Fibroblast of lung (primary cell): ENCODE measurements at places on chromosomes 16 and 17. TPM values are rescaled to one million over a fixed set of nuclear protein-coding genes. Genes with fewer than 3 reads are reported as not detected.

Gene CBFA2T3
- total RNA-seq: under 0.01 TPM in 2 replicates

DNA sequence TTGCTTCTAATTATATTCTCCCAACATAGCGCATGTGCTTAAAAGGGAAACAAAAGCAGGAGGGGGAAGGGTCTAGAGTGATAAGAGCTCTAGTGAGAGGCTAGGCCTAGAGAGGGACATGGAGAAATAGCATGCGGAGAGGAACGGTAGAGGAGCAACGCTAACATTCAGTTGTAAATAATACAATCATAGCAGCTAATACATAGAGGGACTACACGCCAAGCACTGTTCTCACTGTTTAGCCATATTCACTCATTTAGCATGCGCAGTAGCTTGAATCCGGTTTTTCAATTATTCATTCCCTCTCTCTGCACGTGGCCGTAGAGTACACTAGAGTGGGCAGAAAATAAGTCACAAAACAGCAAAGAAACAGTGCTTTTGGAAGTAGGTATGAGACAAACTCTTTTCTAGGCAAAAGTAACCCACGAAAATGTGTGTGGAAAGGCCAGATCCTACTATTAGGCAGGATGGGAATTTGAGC is 1.7 kb upstream of the ALOX12 start:
- H3K4me3 ChIP-seq: no peak overlapping the region
- no peaks in the 10 kb centered on the region for H3K4me1 ChIP-seq
- peaks cover 5% of the 10 kb centered on the region for H3K36me3 ChIP-seq
- no peak overlapping the region for H3K27ac ChIP-seq

GRCh38 chr16:1973461-1974156 is 1.8 kb downstream of the TBL3 start:
- no peak for DNase-seq
- H3K27ac ChIP-seq: no peak overlapping the region
- H3K4me3 ChIP-seq: no peak overlapping the region
- no peaks in the 10 kb centered on the region for H3K27me3 ChIP-seq
- H3K4me1 ChIP-seq: no peaks in the 10 kb centered on the region
- H3K36me3 ChIP-seq: peaks cover 32% of the 10 kb centered on the region

- H3K27me3 ChIP-seq: no peaks in the 10 kb centered on the region
- no peaks in the 10 kb centered on the region for H3K36me3 ChIP-seq
- no peak overlapping the region for H3K4me3 ChIP-seq
- no peak overlapping the region for H3K27ac ChIP-seq
These were observed 229.6 kb downstream of the MRTFB start for GRCh38 chr16:14300705-14301168.
